ENCODE measurements at places on chromosomes 11 and 22.

DNA sequence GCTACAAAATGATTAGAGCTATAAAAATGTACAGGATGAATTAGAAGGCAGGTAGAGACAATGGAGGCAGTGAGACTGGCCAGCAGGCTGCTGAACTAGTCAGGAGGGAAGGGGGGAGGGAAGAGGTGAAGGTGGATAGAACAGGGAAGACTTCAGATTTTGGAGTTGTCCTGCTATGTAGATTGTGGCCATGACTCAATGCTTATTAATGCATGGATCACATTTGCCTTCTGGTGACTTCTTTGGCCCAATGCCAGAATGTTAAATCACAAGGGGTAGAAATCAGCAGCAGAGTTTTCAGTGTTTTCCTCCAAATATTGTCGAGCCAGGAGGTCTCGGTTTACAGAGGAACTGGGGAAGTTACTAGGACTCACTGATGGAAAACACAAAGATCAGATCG is 346.6 kb downstream of the AASDHPPT start:
- peak; percentile 74 for DNase-seq

DNA sequence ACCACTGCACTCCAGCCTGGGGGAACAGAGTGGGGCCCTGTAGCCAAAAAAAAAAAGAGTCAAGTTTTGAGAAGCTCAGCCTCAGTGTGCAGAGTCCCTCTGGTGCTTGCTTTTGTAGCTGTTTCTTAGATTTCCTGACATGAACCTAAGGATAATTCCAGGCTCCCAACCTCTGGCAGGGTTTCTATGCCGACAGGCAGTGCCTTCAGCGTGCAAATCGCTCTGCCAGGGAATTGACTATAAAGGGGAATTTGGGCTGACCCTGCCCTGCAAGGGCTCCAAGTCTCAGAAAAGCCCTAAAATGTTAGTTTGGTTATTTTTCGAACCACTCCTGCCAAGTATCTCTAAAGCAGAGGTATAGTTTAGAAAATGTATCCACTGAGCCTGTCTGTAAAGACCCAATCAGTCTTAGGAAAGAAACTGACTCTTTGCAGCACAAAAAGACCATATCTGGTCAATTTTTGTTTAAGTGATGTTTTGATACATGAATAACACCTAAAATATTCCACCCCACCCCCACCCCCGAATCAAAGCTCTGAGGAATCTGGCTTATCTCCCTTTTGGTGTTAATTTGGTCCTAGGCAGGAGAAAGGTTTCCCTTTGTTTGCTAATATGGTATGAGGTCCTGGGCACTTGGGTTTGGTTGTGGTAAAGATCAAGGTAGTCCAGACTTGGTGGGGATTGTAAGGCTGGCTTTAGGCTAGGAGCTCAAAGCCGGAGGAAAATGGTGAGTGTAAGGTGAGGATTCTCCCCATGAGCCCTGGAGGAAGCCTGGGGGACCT is 49.7 kb downstream of the ANO1 start:
- no peak for DNase-seq

DNA sequence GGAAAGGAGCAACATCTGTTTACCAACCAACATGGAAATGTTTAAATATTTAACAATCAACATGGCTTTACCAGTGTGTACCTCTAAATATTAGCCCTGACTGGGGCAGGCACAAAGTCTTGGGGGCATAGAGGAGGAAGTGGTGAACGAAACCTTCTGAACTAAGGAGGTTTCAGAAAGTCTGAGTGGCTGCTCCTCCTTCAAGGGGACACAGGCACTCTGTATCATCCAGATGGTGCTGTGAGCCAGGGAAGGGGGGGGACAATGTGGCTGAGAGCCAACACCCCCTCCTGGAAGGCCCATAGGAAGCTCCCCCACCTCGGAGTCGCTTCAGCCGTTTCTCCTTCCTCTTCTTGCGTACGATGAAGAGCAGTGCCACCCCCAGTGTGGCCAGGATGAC is 107.7 kb downstream of the CEP164 start:
- no peak for DNase-seq

DNA sequence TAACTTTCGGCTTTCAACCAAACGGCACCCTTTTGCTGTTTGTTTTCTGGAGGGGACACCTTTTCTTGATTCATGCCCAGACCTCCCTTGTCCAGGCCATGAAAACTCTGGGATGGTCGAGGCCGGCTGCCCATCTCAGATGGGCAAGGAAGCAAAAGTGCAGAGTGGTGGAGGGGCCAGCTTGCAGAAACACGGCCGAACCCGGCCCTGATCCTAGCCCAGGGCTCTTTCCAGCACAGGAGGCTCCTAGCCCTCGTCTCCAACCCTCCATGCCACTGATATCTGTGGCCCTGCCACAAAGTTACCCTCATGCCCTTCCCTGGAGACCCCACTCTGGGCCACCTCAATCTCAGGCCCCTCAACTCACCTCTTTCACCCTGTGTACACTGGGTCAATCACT is 18.9 kb upstream of the SLC22A12 start:
- no peak for DNase-seq

- no peak for DNase-seq
Observed at GRCh38 chr11:6405052-6405667, 13.7 kb downstream of the APBB1 start.

- no peak for DNase-seq
Observed at GRCh38 chr11:104618954-104619353, 279.3 kb downstream of the CASP12 start.

- DNase-seq, result no peak
Observed at GRCh38 chr11:27081056-27081455, 40.4 kb downstream of the BBOX1 start.

GRCh38 chr22:50622723-50623327 is 5.1 kb downstream of the ARSA start:
- DNase-seq, result no peak

DNA sequence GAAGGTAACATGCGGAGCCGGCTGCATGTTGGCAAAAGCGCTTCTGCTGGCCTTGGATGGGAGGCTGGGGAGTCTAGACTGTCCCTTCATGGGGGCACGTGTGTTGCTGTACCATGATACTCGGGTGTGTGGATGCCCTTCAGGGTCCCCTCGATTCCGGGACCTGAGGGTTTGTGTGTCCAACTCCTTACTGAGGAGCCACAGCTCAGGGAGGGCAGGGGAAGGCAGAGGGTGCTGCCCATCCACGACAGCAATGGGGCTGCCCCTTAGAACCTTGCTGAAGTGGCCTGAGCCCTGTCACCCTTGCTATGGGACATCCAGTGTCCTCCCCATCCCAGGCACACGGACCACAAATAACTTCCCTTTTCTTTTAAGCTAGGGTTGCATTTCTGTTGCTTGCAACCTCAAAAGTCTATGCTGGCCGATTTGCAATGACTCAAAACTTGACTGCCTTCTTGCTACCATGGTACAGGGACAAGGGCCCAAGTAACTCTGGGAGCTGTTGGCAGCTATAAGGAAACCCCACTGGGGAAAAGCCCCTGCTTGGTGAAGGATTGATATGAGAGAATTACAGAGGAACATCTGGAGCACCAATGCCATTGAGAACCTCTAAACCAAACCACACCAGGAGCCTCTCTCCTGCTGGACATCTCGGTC is 43.8 kb downstream of the RTL6 start:
- DNase-seq, result no peak

GRCh38 chr22:37794376-37794775 is 13.4 kb upstream of the GCAT start:
- DNase-seq, result no peak

DNA sequence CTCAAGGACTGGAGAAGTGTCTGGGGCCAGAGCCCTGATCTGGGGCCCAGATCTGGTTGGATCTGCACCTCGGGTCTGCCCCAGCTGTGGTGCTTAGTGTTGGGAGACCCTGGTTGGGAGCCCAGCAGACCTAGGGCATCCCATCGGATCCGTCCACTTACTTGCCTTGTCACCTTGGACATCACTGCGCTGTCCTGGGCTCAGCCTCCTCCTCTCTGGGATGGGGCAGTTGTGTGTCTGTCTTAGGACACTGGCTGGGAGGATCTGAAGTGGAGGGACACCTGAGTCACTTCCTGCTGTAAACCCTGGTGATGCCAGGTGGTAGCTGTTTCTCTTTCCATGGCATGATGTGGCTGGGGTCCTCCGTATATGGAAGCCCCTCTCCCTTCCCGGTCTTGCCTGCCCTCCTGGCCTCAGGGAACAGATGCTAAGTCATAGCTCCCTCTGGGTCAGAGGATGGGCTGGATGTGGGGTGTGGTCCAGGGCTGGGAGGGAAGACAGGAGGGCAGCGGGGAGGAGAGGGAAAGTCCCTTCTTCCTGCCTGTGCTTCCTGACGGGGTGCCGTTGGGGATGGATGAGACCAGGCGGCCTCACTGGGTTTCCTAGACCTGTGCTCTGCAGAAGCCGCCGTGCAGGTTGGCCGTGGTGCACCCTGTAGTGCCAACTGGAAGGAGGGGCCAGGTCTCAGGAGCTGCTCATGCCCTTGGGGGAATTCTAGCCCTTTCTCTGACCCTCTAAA is 12.1 kb upstream of the OMP start:
- no peak for DNase-seq

DNA sequence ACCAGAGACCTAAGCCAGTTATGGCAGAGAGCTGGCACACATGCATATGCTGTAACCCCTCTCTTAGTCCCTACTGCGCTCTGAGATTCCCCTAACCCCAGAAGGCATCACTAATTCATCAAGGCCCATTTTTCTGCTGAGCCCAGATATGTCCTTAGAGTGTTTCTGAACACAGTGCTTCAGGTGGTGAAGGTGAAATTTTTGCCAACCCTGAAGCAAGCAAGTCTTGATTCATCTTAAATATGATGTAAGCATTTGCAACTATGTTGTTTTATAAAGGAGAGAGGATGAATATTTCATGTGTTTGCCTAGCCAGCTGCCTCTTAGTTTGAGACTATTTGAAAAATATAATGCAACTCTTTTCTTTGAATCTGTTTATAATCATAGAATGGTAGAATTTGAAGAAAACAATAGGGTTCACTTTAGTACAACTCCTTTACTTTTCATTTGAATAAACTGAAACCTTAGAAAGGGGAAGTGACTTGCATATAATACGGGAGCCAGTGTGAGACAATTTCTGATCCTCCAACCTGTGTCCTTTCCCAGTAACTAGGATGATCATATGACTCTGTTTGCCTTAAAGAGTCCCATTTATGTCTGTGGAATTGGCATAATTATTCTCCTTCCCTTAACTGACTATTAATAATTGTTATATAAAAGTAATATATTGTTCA is 194.3 kb upstream of the MTNR1B start:
- DNase-seq, result no peak

DNA sequence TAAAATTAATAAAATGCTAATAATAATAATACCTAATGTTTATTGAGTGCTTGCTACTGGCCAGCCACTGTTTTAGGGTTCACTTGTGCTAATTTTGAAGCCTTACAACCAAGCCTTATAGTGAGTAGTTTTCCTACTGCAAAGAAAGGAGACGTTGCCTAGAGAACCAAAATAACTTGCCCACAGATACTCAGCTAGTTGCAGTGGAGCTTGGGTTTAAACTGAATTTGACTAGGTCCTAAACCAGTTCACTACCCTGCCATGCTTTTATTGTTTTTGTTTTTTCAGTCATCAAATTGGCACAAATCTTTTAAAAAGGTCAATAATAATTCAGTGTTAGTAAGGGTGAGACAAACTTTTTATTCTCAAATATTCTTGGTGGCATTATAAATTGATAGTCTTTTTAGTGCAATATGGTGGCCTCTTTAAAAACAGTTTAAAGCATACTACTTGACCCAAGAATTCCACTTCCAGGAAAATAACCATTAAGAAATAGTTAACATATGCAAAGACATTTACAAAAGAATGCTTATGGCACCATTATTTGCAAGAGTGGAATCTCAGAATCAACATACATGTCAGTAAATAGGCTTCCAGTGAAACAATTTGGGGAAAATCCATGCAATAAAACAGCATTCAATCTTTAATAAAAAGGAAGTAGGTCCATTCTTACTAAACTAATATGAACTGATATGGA is 90.2 kb downstream of the OPCML start:
- no peak for DNase-seq

DNA sequence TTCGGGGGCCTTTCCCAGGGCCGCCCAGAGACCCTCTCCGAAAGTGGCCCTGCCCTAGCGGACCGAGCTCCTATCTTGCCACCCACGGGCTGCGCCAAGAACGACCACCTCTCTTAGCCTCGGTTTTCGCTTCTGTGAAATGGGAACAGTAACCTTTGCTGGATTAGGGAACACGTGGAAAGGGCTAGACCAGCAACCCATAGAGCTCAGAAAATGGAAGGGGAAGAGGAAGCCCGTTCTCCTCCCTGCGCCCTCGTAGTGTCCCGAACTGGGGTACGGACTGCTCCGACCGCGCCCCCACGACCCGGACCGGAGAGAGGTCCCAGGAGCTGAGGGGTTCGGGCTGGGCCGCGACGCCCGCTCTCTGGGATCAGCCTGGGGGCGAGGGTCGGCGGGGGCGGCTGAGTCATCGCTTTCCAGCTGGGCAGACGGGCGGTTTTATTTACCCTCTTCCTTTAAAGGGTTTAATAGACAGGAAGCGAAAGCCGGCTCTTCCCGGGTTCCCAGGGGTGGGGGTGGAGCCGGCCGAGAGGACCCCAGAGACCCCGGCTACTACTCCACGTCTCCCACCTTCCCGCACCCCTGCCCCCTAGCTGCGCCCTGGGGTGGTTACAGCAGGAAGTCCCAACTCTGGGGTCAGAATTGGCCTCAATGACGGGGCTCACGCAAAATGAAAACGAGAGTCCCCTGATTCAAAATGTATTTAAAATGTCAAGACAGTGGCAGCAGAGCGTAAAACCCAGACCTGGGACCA is 907 bp upstream of the PHLDA2 start:
- DNase-seq, result no peak

DNA sequence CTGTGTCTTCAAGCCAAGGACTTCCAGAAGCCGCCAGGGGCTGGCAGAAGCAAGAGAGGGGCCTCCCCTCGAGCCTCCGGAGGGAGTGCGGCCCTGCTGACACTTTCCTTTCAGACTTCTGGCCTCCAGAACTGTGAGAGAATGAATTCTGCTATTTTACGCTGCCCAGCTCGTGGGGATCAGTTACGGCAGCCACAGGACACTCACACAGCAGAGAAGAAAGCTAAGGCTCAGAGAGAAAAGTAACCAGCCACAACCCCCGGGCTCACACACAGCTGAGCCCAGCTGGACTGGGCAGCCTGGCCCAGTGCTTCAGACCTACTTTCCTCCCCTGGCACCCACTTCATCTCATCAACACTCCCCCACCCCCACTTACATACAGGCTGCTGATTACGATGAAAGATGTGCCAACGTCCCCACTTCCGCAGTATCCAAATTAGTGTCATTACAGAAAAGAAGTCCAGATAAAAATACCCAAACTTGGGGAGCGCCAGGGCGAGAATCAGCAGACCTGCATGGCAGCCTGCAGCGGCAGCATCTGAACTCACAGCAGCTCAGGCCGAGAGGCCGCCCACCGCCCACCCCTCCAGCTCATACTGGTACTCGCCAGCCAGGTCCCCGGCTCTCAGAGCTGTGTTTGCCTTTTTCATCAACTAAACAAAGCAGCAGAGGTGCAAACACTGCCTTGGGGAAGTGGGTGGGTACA is 15.3 kb downstream of the PHF21B start:
- DNase-seq, result no peak

Data from cardiac muscle cell (in vitro differentiated cells and primary cell).